ENCODE measurements at places on chromosomes 11 and 22. TPM values are rescaled to one million over a fixed set of nuclear protein-coding genes. Genes with fewer than 3 reads are reported as not detected.

GRCh38 chr11:134050541-134051383 lies 18.1 kb upstream of the JAM3 start:
- peak; percentile 80 for DNase-seq

DNA sequence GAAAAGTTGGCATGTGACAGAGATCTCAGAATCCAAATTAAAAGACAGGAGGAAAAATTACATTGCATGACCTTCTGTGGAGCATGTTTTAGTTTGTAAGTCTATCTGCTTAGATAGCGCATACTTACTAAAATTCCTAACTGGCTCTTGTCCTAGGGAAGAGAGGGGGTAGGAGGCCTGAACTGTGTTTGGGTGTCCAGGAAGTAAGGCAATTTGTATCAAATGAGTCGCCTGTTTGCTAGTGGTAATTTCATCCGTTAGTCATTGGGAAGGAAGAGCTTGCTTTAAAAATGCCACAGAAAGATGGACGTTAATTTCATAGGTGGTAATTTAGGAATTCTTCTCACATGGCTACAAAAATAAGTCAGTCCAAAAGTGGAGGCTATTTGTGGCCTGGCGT lies 18.5 kb downstream of the GRK3 start:
- DNase-seq: no peak

- no peak for DNase-seq
Measured at GRCh38 chr11:65917434-65918210, 1.2 kb downstream of the C11orf68 start.

- DNase-seq: no peak
Measured at GRCh38 chr22:40007853-40008710, 13.3 kb downstream of the FAM83F start.

DNA sequence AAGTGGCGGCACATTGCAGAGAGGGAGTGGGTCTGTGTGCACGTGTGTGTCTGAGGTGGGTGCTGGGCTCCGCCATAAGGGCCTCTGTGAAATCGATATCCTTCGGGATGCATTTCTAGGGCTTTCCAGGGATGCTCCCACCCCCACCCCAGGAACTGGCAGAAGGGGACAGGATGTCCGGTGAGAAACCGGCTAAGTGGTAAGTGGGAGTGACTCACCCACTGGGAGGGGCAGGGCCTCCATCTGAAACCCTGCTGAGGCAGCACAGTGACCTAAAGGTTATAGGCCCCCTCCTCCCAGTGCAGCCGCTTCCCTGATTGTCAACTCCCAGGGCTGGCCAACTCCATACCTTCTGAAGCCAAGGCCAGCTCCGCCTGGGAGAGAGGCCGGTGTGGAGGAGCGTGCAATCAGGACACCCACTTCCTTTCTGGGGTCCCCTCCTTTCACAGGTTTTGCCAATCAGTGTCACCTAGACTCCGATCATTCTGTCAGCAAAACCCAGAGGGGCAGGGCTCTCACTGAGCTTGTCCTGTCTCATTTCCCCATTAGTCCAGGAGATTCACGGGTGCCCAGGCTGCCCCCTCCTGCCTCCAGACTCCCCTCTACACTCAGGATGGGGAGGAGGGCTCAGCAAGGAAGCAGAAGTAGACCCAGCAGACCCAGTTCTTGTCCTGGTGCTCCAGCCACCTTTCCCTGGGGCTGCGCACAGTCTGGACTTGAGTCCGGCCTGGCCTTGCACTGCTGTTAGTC lies 44.5 kb downstream of the NECTIN1 start:
- DNase-seq: no peak

DNA sequence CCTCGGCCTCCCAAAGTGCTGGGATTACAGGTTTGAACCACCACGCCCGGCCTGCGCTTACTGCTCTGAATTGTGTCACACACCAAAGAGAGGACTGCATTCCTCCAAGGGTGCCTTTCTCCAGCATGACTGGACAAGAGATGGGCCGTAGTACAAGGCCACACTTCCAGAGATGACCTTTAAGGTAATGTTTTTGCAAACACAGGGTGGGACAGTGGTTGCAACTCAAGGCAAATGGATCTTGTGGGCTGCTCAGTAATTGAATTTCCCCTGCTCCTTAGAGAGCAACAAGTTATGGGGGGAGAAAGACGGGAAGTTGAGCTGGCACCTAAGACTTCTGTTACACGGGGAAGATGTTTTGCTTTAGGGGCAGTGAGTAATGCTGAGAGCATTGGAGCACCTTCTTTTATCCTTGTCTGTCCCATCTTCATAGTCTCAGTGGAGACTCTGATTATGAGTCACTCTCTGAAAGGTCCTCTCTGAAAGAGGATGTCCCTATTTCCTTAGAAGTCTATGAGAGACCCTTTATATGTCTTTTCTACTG lies 66.3 kb downstream of the C11orf91 start:
- no peak for DNase-seq

GRCh38 chr11:8168485-8169257 lies at the start of gene RIC3:
Gene RIC3 (minus strand): TSS chr11:8169025. CDS start chr11:8168989, 36 bp downstream.
- peak; percentile 82 for DNase-seq

DNA sequence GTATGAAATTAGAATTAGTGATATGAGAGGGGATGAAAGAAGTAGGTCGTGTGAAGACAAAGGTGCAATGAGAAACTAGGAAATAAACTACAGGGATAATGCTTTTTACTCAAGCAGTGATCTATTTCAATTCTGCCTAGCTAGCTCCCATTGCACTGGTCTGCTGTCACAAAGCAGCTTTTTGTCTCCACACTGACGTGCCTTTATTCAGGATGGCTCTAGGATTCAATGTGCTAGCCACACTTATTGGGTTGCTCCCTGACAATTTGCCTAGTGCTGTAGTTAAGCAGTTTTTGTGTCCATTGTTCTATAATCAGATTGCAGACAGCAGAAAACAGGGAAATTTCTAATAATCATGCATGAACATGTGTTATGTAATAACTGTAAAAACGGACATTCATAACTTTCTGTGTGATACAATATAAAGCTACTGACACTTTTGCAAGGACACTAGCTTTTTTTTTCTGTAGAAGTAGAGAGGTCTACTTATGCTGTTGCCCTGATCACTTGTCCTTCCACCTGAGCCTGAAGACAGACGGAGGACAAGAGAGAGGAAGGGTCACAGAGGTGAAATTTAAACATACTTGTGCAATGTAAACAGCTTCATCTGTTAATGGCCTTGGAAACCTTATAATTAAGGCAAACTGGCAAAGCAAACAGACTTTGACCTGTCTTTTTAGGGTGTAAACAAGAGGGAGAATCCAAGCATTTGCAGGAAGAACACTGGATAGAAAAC lies 269.6 kb downstream of the LRRC4C start:
- no peak for DNase-seq

DNA sequence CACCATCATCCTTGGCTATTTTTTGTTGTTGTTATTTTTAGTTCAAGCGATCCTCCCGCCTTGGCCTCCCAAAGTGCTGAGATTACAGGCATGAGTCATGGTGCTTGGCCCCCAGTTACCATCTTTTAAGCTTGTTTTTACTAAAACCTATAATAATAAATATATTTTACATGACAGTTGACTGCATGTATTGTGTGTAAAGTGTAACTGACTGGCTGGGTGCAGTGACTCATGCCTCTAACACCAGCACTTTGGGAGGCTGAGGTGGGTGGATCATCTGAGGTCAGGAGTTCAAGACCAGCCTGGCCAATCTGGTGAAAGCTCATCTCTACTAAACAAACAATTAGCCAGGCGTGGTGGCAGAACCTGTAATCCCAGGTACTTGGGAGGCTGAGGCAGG lies 386.2 kb downstream of the TENM4 start:
- DNase-seq: no peak

DNA sequence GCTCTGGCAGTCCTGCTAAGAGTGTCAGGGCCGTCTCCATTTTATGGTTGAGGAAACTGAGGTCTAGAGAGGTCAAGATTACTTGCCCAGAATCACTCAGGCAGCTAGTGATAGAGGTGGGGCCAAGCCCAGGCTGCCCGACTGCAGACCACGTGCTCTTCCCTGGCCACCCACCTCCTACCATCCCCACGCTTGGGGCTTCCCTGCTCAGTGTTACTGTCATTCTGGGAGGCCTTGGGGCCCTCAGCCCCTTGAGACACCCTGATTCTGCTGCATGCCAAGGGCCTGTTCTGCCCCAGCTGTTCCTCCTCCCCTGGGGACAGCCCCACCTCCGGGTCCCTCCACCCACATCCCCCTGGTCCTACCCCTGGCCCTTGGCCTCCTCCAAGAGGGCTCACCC lies 17.2 kb upstream of the TAB1 start:
- no peak for DNase-seq

GRCh38 chr11:134024420-134025081 lies 44.3 kb upstream of the JAM3 start:
- no peak for DNase-seq

DNA sequence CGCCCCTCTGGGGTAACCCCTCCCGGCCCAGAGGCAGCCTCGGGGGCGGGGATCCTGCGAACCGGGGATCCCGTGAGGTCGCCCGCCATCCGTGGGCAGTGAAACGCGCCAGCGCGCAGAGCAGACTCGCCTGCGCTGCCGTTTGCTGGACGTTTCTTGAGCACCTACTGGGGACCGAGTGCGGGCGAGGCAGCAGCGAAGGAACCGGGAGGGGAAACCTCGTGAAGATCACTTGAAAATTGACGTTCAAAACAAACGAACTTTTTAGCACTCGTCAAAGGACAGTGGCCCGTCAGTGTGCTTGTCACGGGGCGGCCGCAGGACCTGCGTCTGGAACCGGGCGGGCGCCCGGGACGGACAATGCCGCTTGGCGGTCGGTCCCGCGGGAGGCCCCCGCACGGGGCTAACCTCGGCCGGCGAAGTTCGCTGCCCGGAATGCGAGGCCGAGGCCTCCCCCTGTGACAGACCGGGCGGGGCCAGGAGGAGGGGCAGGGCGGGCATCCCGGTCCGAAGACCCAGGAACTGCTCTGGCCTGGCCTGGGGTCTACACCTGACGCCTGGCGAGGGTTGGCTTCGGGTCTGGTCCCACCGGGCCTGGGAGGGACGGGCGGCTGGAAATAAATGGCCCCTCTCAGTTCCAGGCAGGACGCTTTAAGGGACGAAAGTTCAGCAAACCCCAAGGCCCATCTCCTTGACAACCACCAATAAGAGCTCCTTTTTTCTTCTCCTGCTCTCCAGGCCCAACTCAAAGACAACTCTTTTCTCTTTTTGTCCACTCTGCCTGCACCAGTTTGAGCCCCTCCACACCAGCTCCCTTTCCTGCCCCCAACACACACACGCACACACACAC lies 723 bp upstream of the SCUBE1 start:
- DNase-seq: no peak

DNA sequence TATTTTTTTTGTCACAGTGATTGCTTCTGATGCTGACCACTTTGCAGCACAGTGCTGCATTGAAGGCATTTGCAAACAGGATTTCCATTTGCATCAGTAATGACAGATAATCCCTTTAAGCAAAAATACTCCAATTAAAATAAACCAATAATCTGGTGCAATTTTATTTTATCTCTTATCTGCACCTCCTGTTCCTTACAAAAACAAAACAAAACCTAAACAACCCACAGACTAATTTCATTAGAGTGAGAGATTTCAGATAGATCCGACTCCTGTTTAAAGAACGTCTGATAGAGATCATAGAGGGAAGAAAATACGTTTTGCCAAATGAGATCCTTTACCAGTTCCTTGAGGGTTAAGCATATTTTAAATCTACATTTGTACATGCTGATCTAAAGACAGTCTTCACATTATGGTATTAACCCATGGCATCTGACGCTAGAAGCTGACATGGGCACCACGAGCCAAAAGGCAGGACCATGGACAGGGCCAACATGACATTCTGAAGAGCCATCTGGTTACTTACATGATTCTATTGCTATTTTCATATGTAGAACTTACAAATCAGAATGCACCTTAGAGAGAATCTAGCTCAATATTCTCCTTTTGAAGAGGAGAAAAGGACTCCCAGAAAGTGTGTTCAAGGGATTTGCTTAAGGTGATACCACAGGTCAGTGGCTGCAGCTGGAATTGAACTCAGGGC lies 286.2 kb upstream of the NARS2 start:
- DNase-seq: no peak

DNA sequence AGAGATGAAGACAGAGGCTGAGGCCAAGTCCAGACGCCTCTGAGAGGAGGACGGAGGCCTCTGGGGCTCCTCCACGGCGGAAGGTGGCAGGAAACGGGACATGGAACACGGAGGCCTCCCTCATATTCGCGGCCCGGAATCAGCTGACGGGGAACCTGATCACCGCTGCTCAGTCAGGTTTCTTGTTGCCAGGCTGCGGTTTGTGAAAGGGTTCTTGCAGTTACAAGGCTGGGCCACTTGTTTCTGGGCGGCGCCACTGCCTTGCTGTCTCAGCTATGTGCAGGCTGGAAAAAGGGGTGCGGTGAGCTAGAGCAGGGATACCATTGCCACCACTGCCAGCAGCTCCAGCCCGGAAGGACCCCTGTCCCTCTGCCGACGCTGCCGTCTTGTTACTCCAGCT lies 10.0 kb upstream of the MMP1 start:
- DNase-seq: no peak

- peak; percentile 88 for DNase-seq
Measured at GRCh38 chr22:50201191-50202129, 649 bp downstream of the SELENOO start.

- no peak for DNase-seq
Measured at GRCh38 chr11:3767536-3767935, 29.8 kb downstream of the NUP98 start.

DNA sequence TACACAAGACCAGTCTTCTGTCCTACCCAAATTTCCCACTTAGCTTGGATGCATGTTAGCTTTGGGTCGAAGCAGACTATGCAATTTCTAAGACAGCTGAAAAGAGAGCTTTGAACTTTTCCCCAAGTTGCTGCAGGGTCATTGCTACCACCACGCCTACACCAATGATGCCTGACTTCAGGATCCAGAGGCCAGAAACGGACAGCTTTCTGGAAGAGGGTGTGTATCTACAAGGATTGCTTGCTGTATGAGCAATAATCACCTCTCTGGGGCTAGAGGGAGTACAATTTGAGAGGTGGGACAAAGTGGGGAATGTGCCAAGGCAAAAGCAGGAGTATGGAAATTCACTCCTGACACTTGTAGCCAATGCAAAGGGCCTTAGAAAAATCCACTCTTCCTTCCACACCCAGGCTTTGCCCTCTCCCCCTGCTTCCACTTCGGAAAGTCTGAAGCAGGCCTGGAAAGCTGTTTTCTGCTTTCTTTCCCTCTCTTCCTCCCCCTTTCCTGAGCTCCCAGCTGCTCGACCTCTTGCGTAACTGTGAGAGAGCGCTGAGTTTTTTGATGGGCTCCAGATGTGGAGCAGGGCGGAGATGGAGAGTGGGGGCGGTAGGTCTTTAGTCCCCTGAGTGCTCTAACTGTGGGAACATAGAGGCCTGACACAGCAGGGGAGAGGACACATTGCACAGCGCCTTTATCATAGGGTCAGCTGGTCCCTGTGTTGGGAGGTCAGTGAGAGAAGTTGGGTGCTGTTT lies 2.1 kb upstream of the PHLDB1 start:
- peak; percentile 28 for DNase-seq

DNA sequence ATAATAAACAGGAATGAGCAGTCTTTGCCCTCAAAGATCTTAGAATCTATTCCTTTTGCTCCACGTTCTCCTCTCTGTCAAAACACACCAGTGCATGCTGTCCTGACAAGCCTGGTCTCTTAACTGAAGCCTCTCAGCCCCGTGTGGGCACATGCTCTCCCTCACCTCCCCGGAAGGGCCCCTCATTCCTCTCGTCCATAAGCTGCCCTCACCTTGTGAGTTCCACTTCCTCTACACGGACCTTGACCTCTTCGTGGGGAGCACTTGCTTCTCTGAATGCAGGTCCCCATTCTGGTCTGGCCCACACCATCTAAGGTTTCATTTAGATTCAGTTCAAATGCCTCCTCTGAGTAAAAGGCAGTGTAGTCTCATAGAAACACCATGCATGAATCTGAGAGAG lies 412.3 kb upstream of the SYN3 start:
- no peak for DNase-seq

The THRSP gene
- total RNA-seq: not detected

The HBB gene
- total RNA-seq: 89.0 TPM

The OR5A1 gene
- total RNA-seq: not detected

The SLC22A9 gene
- 0.12 TPM for total RNA-seq

The C11orf52 gene
- 11.2 TPM for total RNA-seq

The KDM4E gene
- not detected for total RNA-seq

All from pancreas (tissue), 10 donors.